ENCODE measurements at places on chromosomes 5 and 9.

DNA sequence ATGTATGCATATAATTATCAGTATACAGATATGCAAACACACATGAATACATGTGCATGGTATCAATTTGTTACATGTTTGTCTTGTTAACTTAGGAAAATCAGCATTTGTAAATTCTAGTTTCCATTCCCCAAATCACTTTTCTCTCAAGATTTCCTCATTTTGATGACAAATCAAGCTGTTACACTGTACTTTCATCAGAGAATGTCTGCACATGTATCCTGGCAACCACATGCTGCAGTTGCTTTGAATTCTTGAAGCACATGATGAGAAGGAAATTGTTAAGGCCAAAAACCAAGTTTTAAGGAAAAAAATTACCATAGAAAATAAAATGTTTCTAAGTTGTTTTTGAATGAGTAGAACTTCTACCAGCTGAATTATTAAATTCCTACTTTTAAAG is 1834.5 kb downstream of the EFNA5 start:
- peak; percentile 87 for DNase-seq

- DNase-seq: no peak
Observed at GRCh38 chr9:132780230-132781007, 97.7 kb downstream of the AK8 start.

GRCh38 chr9:14957109-14957508 is 46.9 kb upstream of the FREM1 start:
- no peak for DNase-seq

GRCh38 chr5:95007921-95008597 is 276.8 kb downstream of the MCTP1 start:
- no peak for DNase-seq

DNA sequence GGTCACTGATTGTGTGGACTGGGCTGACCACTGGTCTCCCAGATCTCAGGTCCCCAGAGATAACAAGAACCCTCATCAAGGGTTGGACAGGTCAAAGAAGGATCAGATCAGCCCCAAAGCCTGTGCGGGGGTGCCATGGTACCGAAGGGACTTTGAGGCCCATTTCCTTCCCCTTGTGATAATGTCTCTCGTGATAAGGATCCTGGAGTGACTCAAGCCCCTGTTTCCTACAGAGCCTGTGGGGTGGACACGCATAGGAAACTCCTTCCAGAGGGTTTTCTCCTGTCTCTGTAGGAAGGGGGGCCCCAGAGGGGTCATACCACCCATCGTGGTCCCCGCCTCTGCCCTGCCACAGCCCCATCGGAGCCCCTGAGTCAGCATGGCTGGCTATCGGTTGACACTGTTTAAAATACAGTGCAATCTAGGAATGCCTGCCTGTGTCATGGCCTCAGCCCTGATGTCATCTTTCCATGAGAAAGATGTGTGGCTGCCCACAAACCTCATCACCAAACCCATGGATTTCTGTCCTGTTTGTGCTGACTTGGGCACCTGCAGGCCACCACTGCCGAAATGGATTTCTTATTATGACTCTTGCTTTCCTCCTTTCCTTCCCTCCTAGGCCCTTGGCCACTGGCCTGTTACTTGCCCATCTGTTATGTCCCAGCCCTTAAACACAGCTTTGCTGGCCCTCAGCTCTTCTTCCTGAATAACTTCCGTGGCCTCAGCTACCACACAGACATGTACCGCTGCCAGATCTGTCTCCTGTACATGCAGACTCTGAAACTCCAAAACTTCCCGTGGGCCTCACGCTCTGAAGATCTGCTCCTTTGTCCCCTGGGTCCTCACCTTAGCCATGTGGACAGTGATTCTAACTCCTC is 2.9 kb upstream of the CSF2 start:
- no peak for DNase-seq

DNA sequence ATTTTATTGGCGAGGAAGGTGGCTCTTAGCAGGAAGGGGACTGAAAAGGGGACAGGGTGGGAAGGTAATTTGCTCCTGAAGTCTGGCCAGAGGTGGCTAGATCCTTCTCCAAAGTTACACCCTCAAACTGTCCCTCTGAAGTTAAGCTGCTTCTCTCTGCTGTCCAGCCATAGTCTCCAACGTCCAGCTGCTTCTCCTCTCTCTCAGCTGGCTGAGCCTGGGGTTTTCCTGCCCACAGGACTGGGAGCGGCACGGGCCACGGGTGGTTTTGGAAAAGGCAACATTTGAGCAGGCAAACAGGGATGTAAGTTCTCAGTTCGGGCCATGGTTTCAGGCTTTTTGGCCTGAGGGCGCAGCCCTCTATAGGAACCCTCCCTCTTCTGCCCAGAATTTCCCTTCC is 128.3 kb downstream of the YIPF5 start:
- DNase-seq: no peak

- no peak for DNase-seq
Observed at GRCh38 chr5:61178702-61179101, 16.4 kb upstream of the SMIM15 start.

DNA sequence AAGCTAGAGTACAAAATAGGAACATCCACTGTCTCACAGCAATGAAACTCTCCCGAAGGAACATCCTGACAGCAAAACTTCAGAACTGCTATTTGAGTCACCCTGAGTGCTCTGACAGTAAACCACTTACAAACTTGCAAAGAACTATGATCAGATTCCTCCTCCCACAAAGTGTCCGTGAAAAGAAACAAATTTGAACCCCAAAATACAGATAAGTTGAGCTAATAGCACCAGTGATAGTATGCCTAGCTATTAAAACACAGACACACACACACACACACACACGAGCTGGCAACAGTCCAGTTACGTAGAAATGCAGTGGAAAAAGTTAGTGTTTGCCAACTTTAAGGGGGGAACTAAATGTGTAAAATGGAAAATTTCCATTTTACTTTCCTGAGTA is 3.1 kb upstream of the GLIS3 start:
- peak; percentile 82 for DNase-seq

DNA sequence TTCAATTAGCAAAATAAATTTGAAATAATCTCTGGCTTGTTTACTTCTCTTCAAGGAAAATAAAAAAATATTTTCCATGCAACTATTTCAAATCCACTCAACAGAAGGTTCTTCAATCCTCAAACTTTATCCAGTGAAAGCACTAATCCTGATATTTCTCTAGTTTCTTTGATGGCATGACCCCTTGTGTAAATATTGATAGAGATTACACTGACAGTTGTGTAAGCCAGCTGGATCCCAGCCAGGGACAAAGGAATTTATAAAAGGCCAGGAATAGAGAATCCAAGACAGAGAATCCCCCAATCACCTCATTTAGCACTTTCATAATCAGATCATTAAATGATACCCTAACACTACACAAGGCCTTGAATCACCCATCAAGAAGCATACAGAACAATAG is 135.2 kb downstream of the GNA14 start:
- DNase-seq: peak; percentile 47

DNA sequence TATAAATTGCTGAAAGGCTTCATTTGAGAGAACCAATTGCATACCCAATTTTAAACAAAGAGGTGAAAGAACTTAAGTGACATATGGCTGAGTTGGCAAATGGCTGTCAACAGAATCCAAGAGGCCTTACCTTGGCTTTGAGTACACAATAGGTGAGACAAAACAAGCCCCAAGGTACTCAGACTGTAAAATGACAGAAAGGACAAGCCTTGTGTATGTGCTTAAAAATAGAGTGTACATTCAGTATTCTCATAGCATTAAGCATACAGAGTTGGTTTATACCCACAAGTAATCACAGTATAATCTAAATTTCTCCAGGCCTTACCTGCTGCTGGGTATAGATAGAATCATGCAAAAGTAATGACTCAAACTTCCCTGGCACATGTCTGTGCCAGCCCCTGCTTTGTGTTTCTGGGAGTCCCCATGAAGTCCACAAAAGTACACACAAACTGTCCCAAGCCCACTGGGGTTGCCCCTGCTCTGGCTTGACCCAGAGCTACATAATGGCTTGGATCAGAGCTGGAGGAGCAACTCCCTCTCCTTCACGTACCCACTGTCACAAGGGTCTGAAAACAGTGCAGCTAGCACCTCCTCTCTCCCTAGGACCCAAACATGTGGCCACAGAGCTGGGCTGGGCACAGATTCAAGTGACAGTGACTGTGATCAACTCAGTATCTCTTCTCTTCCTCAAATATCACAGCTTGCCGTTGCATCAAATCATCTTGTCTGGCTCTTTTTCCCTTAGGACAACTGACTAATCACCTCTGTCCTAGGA is 250.8 kb downstream of the ENC1 start:
- DNase-seq: no peak

- peak; percentile 76 for DNase-seq
Observed at GRCh38 chr5:160507221-160507721, 85.6 kb downstream of the PTTG1 start.

DNA sequence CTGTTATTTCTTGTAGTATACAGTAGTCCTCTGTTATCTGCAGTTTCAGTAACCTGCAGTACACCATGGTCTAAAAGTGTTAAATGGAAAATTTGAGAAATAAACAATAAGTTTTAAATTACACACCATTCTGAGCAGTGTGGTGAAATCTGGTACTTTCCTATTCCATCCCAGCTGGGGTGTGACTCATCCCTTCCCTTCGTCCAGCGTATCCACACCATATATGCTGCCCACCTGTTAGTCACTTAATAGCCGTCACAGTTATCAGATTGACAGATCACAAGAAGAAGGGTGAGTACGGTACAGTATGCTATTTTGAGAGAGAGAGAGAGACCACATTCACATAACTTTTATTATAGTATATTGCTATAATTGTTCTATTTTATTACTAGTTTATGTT is 28.9 kb downstream of the FAM151B start:
- peak; percentile 92 for DNase-seq

GRCh38 chr9:137878146-137878941 is 762 bp downstream of the CACNA1B start:
- DNase-seq: peak; percentile 25

GRCh38 chr9:134066526-134066912 is 1.3 kb downstream of the BRD3 start:
- DNase-seq: peak; percentile 36

- no peak for DNase-seq
Observed at GRCh38 chr9:104555521-104555920, 13.4 kb upstream of the OR13C8 start.

DNA sequence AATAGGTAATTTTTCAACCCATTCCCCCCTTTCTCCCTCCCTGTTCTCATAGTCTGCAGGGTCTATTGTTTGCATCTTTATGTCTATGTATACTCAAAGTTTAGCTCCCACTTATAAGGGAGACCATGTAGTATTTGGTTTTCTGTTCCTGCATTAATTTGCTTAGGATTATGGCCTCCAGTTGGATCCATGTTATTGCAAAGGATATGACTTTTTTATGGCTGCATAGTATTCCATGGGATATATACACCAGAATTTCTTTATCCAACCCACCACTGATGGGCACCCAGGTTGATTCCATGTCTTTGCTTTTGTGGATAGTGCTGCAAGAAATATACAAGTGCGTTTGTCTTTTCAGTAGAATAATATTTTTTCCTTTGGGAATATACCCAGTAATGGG is 761.6 kb upstream of the GRAMD2B start:
- DNase-seq: no peak

DNA sequence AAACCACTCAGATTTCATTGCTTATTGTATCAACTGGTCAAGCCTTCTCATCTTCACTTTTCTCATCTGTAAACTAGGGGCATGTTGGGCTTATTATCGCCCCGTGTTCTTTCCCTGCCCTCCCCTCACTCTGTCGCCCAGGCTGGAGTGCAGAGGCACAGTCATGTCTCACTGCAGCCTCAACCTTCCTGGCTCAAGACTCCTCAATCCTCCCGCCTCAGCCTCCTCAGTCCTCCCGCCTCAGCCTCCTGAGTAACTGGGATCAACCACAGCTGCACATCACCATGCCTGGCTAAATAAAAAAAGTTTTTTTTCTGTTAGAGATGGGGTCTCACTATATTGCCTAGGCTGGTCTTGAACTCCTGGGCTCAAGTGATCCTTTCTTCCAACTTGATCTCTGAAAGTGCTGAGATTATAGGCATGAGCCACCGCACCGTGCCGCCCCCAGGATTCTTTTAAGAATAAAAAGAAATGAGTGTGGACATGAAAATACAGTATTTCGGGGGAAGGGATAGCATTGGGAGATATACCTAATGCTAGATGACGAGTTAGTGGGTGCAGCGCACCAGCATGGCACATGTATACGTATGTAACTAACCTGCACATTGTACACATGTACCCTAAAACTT is 2.0 kb downstream of the MAML1 start:
- no peak for DNase-seq

DNA sequence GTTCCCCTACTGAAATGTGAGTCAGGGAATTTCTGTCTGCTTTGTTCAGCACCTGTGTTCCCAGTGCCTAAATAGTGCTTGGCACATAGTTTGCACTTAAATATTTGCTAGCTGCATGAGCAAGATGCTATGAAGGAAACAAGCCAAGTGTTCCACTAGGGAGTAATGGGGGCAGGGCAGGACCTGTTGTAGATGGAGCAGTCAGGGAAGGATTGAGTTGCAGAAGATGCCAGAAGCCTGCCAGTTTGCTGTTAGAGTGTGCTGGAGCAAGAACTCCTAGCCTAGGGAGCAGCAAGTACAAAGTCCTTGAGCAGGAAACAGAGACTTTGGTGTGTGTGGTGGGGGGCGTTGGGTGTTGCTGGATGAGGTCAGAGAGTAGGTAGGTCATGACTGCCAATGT is 87.5 kb downstream of the DAB2IP start:
- peak; percentile 26 for DNase-seq

- no peak for DNase-seq
Observed at GRCh38 chr9:121782514-121783110, 131.2 kb downstream of the DAB2IP start.

DNA sequence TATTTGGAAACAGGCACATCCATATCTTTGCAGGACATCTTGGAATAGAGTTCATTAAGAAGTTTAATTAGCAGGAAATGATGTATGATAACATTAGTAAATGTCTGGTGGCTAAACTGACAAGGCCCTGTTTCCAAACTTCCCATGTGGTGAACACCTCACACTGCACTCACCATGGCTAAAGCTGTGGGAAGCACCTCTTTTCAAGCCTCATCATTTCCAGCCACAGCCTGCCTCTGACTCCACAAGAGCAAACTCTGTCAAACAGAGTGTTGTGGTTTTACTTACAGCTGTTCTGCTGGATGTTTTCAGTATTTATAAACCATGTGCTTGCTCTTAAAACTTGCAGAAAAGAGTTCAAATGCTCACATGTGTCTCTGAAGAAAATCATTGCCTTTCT is 14.9 kb upstream of the NDUFB6 start:
- peak; percentile 24 for DNase-seq

DNA sequence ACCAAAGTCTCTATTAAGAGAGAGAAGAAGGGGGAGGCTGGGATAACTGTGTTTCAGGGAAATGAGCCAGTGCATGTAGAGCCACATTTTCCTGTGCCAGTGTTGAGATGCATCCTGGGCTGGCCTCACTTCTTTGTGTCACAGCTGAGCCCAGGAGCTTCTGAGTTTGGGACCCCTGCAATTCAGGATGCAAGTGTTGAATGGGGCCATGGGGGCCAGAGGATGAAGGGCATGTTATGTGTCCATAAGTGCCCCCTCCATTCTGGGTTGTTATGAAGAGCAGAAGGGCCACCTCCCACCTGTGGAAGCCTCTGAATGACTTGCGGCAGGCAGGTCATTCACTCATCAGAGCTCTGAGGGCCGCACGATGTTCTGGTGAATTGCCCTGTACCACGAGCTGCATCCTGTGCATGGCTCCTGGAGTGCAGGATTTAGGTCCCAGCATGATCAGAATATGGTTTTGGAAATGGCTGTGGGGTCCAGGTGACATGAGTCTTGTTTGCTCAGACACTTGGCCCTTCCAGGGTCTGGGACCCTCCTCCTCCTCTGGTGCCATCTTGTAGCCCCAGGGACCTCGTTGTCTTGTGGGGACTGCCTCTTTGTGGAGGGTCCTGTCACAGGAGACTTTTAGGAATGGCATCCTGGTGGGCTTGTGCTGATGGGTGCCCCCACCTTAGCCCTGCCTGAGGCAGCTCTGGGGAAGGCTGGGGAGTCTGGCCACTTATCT is 115.4 kb upstream of the PITX1 start:
- DNase-seq: no peak
